Gastrocnemius medialis (tissue), 4 donors: ENCODE measurements at places on chromosomes 16 and 17. TPM values are rescaled to one million over a fixed set of nuclear protein-coding genes. Genes with fewer than 3 reads are reported as not detected.

The DLX3 gene
- not detected for total RNA-seq

- no peak overlapping the region for H3K4me3 ChIP-seq
- H3K27me3 ChIP-seq: no peaks in the 10 kb centered on the region
- no peaks in the 10 kb centered on the region for H3K4me1 ChIP-seq
- H3K27ac ChIP-seq: no peak overlapping the region
Observed at GRCh38 chr16:85878875-85879274, 20.1 kb upstream of the IRF8 start.

GRCh38 chr16:89359264-89360147, 130.9 kb downstream of the ANKRD11 start:
- no peaks in the 10 kb centered on the region for H3K27me3 ChIP-seq
- H3K36me3 ChIP-seq: no peaks in the 10 kb centered on the region
- no peak for DNase-seq
- peak overlapping the region; percentile 42 for H3K27ac ChIP-seq
- H3K4me3 ChIP-seq: no peak overlapping the region

The DOC2B gene
- total RNA-seq: 4.0 TPM
